ENCODE measurements at places on chromosomes 2 and 18.

GRCh38 chr2:159139216-159139933 lies 147.1 kb downstream of the WDSUB1 start:
- no peak for DNase-seq

DNA sequence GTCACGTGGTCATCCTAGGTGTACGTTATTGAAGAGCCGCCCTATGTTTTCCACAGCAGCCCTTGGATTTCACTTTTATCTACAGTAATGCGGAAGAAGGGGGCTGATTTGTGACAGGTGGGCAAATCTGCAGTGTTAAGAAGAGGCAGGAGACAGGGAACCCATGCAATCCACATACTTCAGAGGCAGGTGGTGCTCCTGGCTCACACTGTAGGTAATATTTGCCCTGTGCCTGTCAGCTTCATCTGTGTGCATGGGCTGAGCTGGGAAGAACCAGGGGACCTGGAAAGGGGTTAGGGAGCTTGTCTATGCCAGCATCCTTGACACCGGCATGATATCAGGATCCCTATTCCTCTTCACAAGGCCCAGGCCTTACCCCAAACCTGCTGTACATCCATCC lies 183.9 kb downstream of the SH3RF3 start:
- DNase-seq: no peak

GRCh38 chr2:126620302-126620701 lies 35.7 kb upstream of the GYPC start:
- no peak for DNase-seq

DNA sequence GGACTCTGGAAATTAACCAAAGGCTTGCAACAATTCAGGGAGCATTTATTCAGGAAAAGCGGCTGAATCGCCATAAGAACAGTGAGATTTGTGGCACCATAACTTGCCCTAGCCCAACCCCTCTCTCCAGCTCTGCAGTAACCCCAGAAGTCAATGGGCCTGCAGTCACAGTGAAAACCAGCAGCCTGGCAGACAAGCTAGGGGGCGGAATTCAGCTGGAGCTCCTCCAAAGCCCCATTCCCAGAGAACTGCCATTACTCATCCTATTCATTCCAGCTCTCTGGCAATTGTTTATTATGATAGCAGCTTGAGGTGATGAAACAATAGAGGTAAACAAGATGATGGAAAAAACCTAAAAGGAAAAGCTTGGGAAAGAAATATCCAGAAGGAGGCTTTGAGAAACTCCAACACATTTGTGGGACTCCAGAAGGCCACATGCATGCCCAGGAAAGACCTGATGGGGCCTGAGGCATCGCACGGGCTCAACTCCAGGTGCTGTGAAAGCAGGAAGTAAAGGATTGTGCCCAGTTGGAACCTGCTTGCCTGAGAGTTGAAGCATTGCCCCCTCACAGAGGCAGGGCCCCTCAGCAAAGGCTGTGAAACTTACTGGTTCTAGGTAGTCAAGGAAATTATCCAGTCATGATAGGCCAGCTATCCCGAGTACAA lies 126.7 kb downstream of the TWIST2 start:
- DNase-seq: no peak

GRCh38 chr18:8174771-8175170 lies 434.5 kb upstream of the RAB12 start:
- no peak for DNase-seq

- no peak for DNase-seq
Measured at GRCh38 chr2:11748018-11748860, 1.8 kb downstream of the LPIN1 start.
